SK-N-DZ (cell line): ENCODE measurements at places on chromosomes 6 and 20.

- DNase-seq: no peak
These were observed 15.1 kb upstream of the GOPC start for GRCh38 chr6:117617210-117618035.

GRCh38 chr20:11948806-11949205 is 31.1 kb downstream of the BTBD3 start:
- DNase-seq: no peak

GRCh38 chr6:63882208-63882607 is 246.6 kb downstream of the PHF3 start:
- no peak for DNase-seq

GRCh38 chr20:37928996-37929682 is 26.2 kb downstream of the VSTM2L start:
- no peak for DNase-seq

- DNase-seq: no peak
These were observed 50.9 kb downstream of the DEK start for GRCh38 chr6:18213439-18213838.

- no peak for DNase-seq
These were observed 69.4 kb downstream of the LAMA4 start for GRCh38 chr6:112184951-112185350.

- DNase-seq: no peak
These were observed 55.9 kb downstream of the PPP1R3G start for GRCh38 chr6:5141046-5141445.

DNA sequence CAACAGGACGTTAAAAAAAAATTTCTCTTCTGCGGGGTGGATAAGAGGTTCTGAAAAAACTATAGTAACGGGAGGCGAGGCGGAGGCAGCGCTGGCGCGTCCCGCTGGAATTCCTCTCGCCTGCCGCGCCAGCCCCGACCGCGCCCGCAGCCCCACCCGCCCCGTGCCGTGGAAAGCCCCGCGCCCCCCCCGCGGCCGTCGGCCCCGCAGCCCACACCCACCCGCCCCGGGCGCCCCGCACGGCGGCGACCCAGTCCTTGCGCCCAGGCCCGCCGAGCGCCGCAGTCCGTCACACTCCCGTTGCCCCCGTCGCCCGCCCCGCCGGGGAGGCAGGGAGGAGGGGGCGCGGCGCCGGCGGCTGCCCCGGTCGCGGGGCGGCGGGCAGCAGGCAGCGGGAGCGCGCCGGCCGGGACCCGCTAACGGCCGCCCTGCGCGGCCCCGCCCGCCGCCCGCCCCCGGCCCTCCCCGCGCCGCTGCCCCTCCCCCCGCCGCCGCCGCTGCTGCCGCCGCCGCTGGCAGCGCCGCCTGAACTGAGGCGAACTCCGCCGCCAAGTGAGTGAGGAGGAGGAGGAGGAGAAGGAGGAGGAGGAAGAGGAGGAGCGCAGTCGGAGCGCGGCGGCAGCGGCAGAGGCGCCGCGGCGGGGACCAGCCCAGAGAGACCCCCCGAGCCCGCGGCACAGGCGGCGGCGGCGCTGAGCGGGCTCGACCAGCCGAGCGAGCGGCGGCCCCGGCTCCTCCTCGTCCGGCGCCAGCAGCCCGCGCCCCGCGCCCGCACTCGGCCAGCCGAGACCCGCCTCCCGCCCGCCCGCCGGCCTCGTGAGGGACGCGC is at the start of gene QKI:
TSS of gene QKI (plus strand) at position 602 of the 829 bp plus-strand sequence. CDS start 476 bp downstream, outside the sequence.
- peak; percentile 75 for DNase-seq

- no peak for DNase-seq
These were observed 174.7 kb downstream of the OTOR start for GRCh38 chr20:16922834-16923233.

- no peak for DNase-seq
These were observed 142.1 kb upstream of the MLN start for GRCh38 chr6:33945931-33946330.
